Dermis blood vessel endothelial cell (primary cell): ENCODE measurements at places on chromosomes 5 and 9. TPM values are rescaled to one million over a fixed set of nuclear protein-coding genes. Genes with fewer than 3 reads are reported as not detected.

DNA sequence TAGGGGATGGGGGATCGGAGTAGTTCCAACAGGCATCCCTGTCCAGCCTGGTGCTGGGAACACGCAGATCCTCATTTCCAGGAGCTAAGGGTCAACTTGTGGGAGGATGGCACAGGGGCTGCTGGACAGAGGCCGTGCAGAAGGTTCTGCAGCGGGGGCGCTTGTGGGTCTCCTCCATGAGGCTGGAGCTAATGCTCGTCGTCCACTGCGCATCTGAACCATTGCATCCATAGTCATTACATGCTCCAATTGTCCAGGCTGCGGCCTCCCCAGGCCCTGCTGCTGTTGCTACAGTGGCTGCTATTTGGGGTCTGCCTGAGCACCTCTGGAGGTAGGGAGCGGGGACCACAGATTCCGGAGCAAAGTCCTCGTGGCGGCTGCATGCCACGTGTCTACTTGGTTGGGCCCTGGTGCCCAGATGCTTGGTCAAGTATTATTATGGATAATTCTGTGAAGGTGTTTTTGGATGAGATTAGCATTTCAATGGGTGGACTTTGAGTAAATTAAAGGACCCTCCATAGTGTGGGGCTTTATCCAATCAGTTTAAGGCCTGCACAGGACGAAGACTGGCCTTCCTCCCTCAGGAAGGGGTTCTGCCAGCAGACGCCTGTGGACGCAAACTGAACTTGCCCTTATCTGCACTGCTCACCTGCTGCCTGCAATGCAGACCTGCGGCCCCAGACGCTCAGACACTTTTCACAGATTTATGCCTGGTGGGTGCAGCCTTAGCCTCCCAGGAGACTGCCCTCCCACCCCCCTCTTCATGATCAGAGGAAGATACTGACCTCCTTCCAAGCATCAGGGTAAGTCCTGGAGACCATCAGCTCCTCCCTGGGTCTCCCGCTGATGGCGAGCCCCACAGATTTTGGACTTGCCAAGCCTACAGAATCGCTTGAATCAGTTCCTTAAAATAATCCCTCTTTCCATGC is 127.5 kb upstream of the IRX4 start:
- no peak for DNase-seq

GRCh38 chr9:1941989-1942388 is 73.2 kb upstream of the SMARCA2 start:
- peak; percentile 30 for DNase-seq

DNA sequence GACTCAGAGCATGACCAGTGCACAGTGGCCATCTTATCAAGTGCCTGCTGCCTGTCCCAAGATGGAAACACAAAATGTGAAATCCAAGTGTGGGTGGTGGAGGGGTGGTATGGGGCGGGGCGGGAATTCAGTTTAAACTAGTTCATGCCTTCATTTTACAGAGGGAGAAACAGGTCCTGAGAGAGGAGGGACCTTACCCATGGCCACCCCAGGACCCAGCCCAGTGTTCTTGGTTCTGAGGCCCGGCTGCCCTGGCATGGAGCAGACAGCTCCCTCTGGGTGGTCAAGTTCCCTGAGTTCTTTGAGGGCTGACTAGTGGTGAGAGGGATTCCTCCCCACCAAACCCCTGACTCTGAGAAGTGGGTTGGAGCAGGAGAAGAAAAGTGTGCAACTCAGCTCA is 20.8 kb downstream of the KCNIP1 start:
- DNase-seq, result no peak

Gene CD74
- 2.8 and 4.8 TPM in 2 replicates for total RNA-seq

Gene MRPS30
- total RNA-seq, result 59.9 and 64.4 TPM in 2 replicates

DNA sequence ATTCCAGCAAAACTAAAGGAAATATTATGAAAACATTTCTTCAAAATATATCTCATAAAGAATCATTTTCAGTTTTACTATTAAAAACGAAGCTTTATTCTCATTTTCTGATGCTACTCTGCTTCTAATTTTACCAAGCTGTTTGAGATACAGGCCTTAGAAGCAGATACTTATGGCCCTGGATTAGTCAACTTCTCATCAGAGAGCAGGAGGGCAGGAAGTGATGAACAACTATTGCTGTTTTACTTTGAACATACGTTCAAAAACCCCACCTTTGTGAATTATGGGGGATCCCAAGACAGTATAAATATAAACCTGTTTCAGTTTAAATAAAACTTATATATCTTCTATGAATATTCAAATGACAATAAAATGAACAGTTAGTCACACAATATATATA is 16.0 kb downstream of the MPDZ start:
- peak; percentile 43 for DNase-seq

Gene FOXD4L6
- under 0.01 and 0.09 TPM in 2 replicates for total RNA-seq

Gene NEUROG1
- not detected in 2 replicates for total RNA-seq

DNA sequence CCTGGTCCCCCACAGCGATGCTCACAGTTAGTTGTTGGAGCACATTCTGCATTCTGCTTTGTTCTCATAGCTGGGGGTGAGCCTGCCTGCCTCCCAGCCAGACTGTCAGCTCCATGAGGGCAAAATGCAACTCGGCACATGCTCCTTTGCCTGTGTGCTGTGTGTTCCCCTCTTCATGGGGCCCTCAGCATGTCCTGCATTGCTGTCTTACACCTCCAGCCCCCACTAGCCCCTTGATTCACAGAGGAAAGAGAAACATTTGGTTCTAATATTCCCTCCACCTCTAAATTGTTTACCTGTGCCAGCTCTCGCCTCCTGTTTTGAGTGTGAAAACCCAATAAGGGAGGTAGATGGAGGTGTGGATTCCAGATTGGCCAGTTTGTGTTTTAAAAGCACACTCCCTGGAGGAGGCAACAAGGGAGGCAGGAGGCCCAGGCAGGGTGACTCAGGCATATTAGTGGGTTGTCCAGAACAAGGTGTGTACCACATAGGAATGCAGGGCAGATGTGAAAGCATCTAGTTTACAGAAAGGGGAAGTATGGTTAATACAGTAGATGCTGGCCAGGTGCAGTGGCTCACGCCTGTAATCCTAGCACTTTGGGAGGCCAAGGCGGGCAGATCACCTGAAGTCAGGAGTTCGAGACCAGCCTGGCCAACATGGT is 224.6 kb downstream of the AGTPBP1 start:
- no peak for DNase-seq

Gene COL15A1
- total RNA-seq, result 0.42 and 31.5 TPM in 2 replicates

DNA sequence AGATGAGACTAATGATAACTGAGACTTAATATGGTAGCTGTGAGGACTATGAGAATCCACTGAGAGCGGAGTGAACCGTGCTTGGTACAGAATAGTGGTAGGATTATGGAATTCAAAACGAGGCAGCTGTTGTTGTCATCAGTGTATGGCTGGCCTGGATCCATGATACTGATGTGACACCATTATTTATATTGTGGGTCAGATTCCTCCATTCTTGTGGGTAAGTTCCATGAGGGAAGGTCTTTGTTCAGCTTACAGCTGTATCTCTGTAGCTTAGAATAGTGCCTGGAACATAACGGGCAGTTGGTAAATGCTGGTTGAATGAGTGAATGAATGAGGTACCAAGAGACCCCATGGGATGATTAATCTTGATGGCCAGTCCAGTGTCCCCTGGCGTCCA is 61.8 kb downstream of the ACER2 start:
- no peak for DNase-seq

- no peak for DNase-seq
Observed at GRCh38 chr5:175640106-175640775, 17.6 kb upstream of the HRH2 start.

GRCh38 chr9:114025760-114026159 is 52.3 kb downstream of the AMBP start:
- DNase-seq, result no peak
